Fibroblast of the conjunctiva (primary cell): ENCODE measurements at places on chromosomes 5 and 9.
A peak's percentile ranks its signal among the peaks of the same experiment; 100 is the strongest.

GRCh38 chr5:133605323-133605722 lies 7.0 kb downstream of the FSTL4 start:
- DNase-seq, result no peak

DNA sequence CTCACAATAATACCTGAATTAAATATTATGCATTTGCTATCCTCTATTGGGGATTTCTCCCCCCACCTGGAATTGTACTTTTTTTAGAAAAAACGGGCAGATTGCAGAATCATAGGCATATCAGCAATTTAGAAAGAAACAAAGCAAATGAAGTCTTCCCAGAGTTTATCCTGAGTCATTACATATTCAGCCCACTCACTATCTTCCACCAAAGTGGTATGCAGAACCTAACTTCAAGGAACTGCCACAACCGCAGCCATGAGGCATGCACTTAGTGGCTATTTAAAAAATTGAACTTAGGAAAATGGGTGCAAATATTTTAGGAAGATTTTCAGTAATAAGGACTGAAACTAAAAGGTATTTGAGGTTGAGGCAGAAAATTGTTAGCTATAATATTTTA lies 48.6 kb downstream of the UBAP1 start:
- DNase-seq, result no peak

DNA sequence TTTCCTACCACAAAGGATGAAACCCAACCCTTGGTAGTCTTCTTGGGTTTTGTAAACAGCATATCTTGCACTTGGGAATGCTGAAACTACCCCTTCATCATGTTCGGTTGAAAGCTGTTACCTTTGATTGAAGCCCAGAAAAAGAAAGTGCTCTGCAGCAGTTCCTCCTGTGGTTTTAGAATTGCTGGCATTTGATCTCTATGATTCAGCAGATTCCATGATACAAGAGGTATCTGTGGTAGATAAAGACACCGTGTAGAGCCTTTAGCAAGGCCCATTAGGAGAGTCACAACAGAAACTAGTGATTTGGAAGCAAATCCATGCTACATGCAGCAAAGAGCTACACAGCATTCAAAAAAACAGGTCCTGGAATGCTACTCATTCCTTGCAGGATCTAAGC lies 557.0 kb downstream of the TLE1 start:
- DNase-seq, result no peak

- DNase-seq, result no peak
These were observed 5.6 kb downstream of the OLFM1 start for GRCh38 chr9:135093111-135093510.

- DNase-seq, result no peak
These were observed 226.5 kb upstream of the TUT7 start for GRCh38 chr9:86580688-86581087.

GRCh38 chr5:130797303-130797702 lies 367.8 kb downstream of the HINT1 start:
- no peak for DNase-seq

DNA sequence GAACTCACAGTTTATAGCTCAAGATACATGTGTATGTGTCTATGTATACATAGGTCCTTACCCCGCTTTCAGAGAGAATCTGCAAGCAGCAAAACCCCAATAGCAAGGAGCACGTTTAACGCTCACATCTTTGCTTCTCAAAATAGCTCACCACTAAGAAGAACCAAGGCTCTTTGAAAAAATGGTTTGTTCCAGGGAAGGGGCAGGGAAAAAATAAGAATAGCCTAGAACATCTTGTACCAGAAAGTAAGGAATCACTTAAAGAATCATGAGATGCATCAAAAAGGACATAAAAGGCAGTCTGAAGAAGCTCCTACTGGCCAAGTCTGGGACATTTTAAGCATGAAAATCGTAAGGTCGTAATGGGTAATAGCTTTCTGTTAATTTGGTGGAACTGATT lies 196.4 kb downstream of the FSTL4 start:
- no peak for DNase-seq

- DNase-seq, result no peak
These were observed 64.5 kb downstream of the MFAP3 start for GRCh38 chr5:154103233-154103632.

DNA sequence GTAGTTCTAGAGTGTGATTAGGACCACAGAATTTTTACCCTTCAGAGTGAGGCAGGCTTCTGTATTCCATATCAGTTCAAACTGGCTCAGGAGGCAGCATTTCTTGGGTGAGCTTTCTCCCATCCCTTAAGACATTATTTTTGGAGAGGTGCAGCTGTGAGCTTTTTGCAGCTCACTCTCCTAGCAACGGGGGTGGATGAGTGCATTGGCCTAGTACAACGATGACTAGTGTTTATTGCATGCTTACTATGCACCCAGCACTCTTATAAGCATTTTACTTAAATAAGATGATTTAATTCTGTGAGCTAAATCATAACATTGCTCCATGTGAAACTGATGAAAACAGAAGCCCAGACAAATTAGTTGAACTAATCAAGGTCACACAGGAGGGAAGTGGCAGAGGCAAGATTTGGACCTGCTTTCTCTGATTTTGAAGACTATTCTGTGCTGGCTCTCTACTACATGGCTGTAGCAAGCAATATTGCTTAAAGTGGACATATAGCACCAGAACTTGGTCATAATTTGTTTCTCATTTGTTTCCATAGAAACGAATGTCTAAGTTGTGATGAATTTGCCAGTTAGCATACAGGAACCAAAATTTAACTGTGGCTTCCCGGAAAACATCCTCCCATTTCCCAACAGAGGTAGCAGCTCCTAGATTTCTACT lies 372.1 kb upstream of the RIOK2 start:
- DNase-seq, result peak; percentile 39
